ENCODE measurements at places on chromosomes 2 and 18.

GRCh38 chr18:77119851-77120491, 12.6 kb downstream of the MBP start:
- DNase-seq, result no peak

- DNase-seq, result no peak
Measured at GRCh38 chr2:62431512-62431911, 74.5 kb downstream of the TMEM17 start.

- DNase-seq, result no peak
Measured at GRCh38 chr18:36441426-36442240, 144.1 kb downstream of the FHOD3 start.

- DNase-seq, result no peak
Measured at GRCh38 chr18:58596265-58596681, 32.6 kb downstream of the ALPK2 start.

DNA sequence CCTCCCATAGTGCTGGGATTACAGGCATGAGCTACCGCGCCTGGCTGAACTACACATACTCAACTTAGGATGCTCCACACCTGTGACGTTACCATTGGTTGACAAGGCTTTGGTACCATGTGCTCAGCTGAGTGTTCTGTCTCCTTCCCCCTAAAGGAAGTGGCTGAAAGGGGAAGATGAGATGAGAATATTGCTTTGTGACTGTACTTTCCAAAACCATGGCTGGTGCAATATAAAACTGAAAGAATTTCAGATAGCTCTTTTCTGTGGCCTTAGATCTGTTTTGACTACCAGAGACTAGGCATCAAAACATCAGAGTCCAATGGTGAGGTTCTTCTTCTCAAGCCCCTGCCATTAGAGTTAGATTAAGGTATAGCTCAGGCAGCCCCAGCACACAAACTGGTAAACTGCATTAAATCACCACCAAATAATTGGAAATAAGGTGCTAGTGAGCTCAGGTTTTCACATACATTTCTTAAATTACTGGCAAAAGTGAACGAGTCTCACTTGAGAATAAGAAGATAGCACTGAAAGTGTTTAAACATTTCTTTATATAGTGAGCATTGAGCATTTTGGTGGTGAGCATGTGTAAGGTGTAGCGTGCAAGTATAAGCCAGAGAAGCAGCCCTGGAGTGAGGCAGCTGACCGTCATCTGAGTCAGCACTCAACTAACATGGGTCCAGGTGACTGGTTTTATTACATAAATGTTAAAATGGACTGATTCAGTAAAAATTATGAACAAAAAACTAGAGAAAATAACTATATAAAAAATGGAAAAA, 113.5 kb upstream of the FZD5 start:
- no peak for DNase-seq

DNA sequence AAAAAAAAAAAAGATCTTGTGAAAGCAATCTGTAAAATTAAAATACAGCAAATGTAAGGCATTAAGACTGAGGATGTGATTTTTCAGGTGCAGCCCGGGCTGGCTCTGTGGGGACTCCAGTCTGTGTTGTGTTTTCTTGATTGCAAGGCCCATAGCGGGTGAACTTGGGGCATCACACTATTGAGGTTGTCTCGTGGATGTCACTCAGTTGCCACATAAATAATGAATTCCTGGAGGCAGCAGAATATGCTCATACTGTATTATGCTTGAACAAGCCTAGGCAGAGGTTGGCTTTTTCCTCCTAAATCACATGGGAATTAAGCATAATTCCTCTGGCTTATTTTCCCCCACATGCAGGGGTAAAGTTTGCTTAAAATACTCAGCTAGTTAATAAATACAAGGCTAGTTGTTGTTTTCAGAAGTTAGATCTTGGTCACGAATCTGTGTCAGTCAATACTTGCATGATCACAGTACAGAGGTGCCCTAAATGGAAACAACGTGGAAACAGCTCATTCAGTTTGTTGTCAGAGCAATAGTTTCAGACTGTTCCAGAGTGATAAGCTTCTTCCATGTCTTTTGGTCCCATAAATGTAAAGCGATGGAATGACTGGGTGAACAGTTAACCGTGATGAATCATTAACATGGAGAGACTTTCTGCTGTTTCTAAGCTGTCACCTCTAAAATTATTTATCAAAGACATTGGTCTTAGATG, 16.4 kb downstream of the GEMIN6 start:
- no peak for DNase-seq

GRCh38 chr2:201466050-201466675, 14.6 kb downstream of the STRADB start:
- DNase-seq, result no peak

DNA sequence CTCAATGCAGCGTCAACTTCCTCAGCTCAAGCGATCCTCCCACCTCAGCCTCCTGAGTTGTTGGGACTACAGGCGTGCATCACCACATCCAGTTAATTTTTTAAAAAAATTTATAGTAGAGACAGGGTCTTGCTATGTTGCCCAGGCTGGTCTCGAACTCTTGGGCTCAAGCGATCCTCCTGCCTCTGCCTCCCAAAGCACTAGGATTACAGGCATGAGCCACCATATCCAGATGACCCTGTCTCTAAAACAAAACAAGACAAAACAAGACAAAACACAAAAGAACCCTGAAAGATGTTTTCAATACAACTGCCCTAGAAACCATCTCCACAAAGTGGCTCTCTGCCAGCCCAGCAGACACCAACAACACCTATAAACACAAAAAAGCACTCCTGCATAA, 31.4 kb downstream of the ANKRD29 start:
- DNase-seq, result no peak

- DNase-seq, result no peak
Measured at GRCh38 chr2:30366199-30366691, 80.8 kb upstream of the LCLAT1 start.

DNA sequence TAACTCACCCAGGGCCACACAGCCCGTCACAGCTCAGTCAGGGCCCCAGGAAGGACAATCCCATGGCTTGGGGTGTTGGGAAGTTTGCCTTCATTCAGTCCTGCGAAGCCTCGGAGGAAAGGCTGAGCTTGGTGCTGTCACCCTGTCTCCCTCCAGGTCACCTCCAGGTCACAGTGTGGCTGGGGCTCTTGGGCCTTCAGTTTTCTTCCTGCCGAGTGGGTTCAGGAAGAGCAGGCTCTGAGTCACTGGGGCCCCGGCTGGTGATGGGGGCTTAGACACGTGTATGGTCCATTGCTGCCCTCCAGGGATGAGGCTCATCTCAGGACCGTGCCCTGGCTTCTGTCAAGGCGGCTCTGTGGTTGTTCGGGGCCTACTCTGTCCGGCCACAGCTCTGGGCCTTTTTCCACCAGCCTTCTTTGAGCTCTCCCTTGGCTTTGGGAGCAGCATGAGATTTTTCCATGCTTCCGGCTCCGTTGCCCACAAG, 118.6 kb downstream of the INHBB start:
- no peak for DNase-seq

- no peak for DNase-seq
Measured at GRCh38 chr18:41266616-41267015, 688.4 kb upstream of the PIK3C3 start.

GRCh38 chr2:236582968-236583367, 13.3 kb downstream of the ACKR3 start:
- no peak for DNase-seq

DNA sequence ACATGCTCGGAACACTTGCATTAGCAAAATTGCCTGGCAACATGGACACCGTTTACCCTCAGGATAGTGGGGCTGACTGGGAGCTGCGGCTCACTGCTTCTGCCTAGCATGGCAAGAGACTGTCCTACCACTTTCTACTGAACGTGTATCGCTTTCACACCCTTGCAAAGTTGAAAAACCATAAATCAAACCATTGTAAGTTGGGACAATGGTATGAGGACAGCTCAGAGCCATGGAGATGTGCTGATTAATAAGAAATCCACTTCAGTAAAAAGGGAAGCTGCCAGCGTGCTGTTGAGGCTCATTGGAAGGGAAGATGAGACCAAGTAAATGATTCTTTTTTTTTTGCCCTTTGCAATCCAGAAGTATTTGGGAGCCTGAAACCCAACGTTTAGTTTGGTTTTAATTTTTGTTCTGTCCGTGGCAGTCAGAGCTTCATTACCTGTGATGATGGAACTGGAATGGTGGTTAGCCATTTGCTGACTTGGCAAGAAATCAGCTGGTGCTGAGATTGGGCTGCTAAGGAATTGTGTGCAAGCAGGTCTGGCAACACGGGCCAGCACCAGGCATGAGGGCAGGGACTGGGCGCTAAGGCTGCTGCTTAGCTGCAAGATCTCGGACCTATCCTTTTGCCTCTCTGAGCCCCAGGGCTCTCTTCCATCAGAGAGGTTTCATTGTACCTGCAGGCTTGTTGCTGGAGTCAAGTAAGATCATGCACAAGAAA, 75.5 kb upstream of the HS6ST1 start:
- DNase-seq, result no peak

- no peak for DNase-seq
Measured at GRCh38 chr2:37300146-37300545, 24.5 kb downstream of the PRKD3 start.

GRCh38 chr2:241490825-241491506, 17.4 kb downstream of the STK25 start:
- DNase-seq, result no peak

Data from CD4-positive, alpha-beta T cell treated with Interleukin-12 subunit alpha and Interleukin-12 subunit beta, for 1 hour (primary cell).